Stimulated activated CD4-positive, alpha-beta T cell treated with anti-CD3 and anti-CD28 coated beads, Interleukin-15, amount 100 ng/mL, for 24 hours (primary cell): ENCODE measurements at places on chromosomes 2 and 18.
A peak's percentile ranks its signal among the peaks of the same experiment; 100 is the strongest.

- no peak for DNase-seq
These were observed 169.0 kb downstream of the EIPR1 start for GRCh38 chr2:3208591-3208990.

DNA sequence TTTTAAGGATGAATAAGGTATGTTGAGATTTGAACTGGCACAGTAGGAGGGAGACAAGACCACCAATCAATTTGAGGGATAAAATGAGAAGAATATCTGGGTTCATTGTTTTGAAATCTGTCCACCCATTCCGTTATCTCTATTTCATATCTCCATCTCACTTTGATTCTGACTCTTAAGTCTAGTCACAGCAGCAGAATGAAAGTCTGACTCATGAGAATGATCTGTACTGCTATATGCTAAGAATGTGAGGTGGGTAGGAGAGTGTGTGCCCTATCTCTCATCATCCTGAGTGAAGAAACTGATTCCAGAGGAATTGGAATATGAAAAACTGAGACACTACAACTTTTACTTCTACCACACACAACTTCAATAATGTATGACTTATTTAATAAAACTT lies 1994.5 kb upstream of the PIK3C3 start:
- DNase-seq = no peak

- no peak for DNase-seq
These were observed 1.2 kb upstream of the ZCCHC2 start for GRCh38 chr18:62521593-62521992.

DNA sequence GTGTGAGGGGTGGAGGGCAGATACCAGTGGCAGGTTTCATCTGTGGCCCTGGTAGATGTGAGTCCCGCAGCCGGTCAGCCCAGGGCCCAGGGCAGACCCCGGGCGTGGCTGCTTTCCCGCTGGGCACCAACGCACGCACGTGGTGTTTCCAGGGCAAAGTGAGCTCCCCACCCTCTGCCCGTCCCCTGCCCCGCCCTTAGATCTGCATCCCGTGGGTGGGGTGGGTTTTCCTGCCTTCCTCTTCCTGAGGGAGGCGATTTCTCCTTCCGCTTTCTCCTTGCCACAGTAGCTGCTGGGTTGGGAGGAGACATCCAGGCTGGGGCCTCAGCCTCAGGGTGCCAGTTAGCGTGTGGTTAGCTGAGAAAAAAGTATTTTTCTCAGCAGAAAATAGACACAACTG lies 49.6 kb downstream of the ODC1 start:
- no peak for DNase-seq

- DNase-seq = no peak
These were observed 228.7 kb downstream of the PIK3C3 start for GRCh38 chr18:42183746-42184145.

GRCh38 chr2:234632527-234633391 lies 135.9 kb upstream of the ARL4C start:
- DNase-seq = no peak

DNA sequence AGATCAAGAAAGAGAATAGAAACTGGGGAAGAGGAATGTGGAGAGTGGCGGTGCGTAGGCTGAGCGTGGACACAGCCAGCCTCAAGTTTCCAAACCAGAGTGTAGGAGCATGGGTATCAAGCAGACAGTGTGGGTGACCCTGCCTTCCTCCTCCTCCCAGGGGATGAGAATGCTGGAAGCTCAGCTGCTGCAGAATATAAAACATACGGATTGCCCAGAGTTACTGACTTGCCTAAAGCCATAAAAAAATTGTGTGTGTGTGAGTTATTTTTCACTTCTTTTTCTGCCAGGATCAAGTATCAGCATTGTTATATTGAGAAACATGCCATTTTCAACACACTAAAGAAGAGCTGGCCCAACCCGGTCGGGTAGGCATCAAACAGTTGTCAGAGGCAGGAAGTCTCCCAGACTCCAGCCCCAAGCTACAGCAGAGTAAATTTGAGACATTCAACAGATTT lies 333.3 kb upstream of the ACVR2A start:
- DNase-seq = no peak

GRCh38 chr2:69013142-69013839 lies at the start of gene ANTXR1:
ANTXR1 (plus strand) TSS chr2:69013179; CDS start chr2:69013500, 321 bp downstream.
- peak; percentile 39 for DNase-seq

DNA sequence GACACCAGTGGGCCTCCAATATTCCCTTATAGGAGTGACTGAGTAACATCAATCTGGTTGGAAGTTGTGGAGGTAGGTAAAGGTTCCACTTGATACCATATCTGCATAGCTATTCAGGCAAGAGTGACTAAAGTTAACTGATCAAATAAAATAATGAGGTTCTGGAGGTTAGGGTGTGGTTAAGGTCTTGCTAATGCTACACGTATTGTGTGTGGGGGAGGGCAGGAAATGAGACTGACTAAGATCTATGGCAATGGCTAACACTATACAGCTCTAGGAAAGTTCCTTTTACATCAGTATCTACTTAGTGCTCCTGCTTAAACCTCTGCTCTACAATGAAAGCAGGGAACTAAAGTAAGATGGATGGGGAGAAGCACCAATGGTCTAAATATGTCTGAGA lies 149.1 kb upstream of the MGAT5 start:
- DNase-seq = peak; percentile 49
